Cardiac muscle cell (in vitro differentiated cells and primary cell): ENCODE measurements at places on chromosomes 2 and 18. TPM values are rescaled to one million over a fixed set of nuclear protein-coding genes. Genes with fewer than 3 reads are reported as not detected.

DNA sequence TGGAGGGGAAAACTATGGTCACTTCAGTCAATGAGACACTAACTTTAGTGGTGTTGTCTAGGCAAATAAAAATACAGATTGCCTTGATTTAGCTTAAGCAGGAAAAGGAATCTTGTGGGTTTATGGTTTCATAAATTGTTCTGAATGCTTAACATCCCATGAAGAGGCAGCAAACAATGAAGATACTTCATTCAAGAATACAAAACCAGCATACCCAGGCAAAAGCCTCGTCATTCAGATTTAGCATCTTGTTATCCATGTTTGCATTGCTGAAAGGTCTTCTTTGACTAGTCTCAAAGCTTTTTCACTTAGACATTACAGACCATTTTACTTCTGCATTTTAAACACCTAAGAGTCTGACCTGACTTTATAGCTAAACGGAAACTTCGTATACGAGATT is 272.7 kb upstream of the FSHR start:
- no peak for DNase-seq

- no peak for DNase-seq
Measured at GRCh38 chr18:69002233-69002632, 204.4 kb downstream of the CCDC102B start.

- DNase-seq: no peak
Measured at GRCh38 chr2:42762823-42763804, 821 bp downstream of the OXER1 start.

DNA sequence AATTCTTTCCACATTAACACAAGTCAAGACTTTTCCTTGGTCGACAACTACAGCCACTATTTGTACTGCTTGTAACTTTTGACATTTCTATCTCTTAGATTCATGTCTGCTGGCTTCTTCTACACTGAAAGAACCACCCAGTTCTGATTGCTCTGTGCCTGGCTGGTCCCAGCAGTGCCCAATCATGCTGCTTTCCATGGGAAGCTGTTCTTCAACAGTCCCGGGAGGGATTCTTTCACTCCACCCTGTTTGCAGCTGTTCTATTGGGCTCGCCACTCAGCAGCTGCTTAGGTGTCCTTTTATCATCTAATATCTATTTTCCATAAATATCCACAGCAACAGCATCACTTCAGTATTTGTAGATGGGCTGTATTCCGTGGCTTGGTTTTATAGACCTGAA is 471.1 kb upstream of the SMIM21 start:
- DNase-seq: no peak

ANXA4 gene
- total RNA-seq: 11.0 and 18.0 TPM in 2 replicates

SPAST gene
- total RNA-seq: 21.8 and 23.0 TPM in 2 replicates

CHRND gene
- 0.09 TPM in 1 of 2 replicates, not detected in the other for total RNA-seq

GRCh38 chr2:18950361-18950851 is 361.0 kb upstream of the NT5C1B start:
- DNase-seq: peak; percentile 84

- no peak for DNase-seq
Measured at GRCh38 chr2:109255654-109256053, 126.6 kb downstream of the SH3RF3 start.

- no peak for DNase-seq
Measured at GRCh38 chr2:204090021-204090420, 153.5 kb downstream of the ICOS start.

DNA sequence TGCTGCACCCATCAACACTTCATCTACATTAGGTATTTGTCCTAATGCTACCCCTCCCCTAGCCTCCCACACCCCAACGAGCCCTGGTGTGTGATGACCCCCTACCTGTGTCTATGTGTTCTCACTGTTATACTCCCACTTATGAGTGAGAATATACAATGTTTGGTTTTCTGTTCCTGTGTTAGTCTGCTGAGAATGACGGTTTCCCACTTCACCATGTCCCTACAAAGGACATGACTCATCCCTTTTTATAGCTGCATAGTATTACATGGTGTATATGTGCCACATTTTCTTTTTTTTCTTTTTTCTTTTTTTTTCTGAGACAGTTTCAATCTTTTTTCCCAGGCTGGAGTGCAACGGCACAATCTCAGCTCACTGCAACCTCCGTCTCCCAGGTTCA is 284.1 kb upstream of the CYP26B1 start:
- DNase-seq: no peak

DNA sequence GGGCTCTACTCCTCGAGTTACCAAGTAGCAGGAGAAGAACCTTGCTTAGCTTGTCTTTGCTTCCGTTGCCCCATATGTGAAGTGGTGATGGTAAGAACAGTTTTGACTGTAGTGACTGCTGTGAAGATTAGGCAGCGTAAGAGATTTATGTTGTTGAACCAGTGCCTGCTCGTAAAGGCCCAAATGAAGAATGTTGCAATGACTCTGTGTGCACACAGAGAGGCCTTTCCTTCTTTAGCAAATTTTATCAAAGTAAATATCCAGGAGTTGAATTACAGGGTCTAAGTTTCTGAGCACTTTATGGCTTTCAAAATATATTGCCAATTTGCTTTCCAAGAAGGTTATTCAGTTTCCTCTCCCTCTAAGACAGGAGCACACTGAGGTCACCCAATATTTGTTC is 14.5 kb downstream of the NTSR2 start:
- DNase-seq: no peak

- peak; percentile 95 for DNase-seq
Measured at GRCh38 chr2:223041527-223042109, 10.4 kb upstream of the KCNE4 start.

C2orf80 gene
- not detected in 2 replicates for total RNA-seq

- DNase-seq: no peak
Measured at GRCh38 chr2:10781746-10782145, 30.8 kb downstream of the PDIA6 start.

HS6ST1 gene
- total RNA-seq: 24.5 and 26.1 TPM in 2 replicates

PCGF1 gene
- 7.8 and 10.9 TPM in 2 replicates for total RNA-seq

HOXD1 gene
- not detected in 2 replicates for total RNA-seq

DNA sequence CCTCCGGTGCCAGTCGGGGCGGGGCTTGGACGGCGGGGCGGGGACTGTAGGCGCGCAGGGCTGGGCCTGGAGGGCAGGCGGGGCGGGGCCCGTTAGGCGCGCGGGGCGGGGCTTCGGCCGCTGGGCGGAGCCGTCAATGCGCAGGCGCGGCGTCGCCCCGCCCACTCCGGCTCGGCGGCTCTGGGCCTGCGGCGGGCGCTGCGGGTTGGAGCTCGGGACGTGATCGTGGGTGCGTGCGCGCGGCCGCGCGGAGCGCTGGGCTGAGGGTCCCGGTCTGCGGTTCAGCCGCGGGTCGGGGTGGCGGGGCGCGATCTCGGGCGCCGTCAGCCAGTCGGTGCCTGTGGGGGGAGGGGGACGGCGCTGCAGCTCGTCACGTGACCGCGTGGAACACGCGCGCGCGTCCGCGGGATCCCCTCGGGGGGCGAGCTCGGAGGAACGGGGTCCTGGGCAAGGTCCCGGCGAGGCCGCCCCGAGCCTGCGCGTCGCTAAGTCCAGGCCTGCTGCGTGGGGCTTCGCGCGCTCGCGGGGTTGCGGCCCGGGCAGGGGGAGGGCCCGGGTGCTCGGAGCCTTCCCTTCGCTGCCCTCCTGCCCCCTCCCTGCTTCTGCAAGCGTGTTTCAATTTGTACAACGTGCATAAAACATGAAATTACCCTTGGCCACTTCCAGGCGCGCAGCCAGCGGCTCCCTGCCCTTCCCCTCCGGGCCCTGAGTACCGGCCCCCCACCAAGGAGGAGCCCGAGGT is at the start of gene D2HGDH:
TSS of gene D2HGDH (plus strand) at position 164 of the 742 bp plus-strand sequence. CDS start 595 bp downstream, outside the sequence.
- DNase-seq: peak; percentile 90
